ENCODE measurements at places on chromosomes 11 and 22.

- no peak for DNase-seq
Observed at GRCh38 chr11:130642994-130643393, 194.5 kb downstream of the ADAMTS15 start.

- DNase-seq: no peak
Observed at GRCh38 chr11:11280826-11281225, 72.2 kb downstream of the CSNK2A3 start.

- DNase-seq: no peak
Observed at GRCh38 chr11:124832571-124832970, 32.4 kb upstream of the MSANTD2 start.

GRCh38 chr22:19265779-19266178 lies 25.7 kb downstream of the CLTCL1 start:
- DNase-seq: no peak

DNA sequence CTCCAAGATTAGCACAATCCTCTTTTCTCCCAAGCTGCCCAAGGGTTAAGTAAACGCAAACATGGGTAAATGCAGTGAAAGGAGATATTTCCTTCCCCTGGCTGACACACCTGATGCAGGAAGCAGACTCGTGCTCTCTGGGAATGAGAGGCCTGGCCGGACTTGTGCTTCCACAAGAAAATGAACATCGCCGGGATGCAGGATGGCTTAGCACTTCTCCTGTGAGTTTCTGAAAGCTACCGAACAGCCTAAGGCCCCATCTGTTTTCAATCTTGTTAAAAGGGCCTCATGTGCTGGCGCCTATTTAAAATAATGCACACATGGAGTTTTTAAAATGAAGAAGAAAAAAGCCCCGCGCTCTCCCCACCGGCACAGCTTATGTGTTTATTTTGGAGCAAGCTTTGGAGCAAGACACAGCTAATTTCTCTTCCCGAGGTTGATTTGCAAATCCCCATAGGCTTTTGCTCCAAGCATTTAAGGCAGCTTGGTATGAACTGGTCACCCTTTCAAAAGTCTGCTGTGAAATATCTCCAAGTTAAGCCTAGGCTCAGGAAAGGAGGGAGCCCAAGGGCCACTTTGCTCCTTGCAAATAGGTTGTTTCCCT lies 100.9 kb downstream of the SYN3 start:
- DNase-seq: no peak

GRCh38 chr11:114064216-114064615 lies 4.7 kb downstream of the ZBTB16 start:
- DNase-seq: no peak

DNA sequence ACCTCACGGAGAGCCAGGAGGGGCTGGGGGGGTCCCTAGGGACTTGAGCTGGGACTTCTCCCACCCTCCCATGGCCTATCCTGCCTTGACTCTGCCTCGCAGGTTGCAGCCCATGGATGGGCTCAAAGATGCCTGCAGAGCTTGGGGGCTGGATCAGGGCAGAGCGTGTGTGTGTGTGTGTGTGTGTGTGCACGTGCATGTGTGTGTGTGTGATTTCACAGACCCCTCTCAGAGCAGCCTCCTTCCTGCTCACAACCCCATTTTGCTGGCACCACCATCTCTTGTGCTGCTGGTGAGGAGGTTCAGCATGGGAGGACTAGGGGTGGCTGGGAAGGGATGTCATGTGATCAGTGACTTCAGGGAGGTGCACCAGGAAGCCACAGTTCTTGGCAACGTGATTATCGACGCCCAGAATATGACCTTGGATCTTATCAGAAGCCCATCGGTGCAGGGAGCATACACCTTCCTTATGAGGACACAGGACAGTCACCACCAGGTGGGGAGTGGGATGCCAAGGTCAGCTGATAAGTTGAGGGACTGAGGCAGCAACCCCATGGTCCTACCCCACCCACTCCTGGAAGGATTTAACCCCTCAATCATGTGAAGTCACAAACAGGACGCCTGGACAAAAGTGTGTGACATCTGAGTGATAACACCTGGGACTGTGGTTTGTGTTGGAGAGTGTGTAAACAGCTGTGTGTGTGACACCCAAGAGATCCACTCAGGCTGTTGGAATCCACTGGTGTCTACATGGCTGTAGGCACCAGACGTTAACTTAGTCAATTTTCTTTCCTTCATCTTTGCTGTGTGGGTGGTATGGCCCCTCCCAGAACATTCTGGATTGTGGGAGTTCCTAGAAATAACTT lies 1.8 kb upstream of the NAALADL1 start:
- DNase-seq: no peak

DNA sequence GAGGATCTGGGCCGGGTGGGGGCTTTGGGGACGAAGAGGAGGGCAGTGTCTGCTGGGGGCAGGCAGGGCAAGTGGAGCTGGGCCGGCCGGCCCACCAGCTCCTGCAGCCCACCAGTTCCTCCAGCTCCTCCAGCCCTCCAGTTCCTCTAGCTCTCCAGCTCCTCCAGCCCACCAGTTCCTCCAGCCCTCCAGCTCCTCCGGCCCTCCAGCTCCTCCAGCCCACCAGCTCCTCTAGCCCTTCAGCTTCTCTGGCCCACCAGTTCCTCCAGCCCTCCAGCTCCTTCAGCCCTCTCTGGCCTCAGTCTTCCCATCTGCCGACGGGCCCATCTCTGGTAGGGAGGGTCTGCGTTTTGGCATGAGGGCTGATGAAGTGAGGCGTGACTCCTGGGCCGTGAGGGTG lies 9.2 kb upstream of the CCDC188 start:
- DNase-seq: no peak

- DNase-seq: no peak
Observed at GRCh38 chr11:69703768-69704507, at the start of gene FGF19. Gene FGF19 (minus strand): TSS chr11:69704022. CDS start chr11:69703876, 146 bp downstream.

GRCh38 chr11:60858731-60859464 lies 3.1 kb upstream of the PTGDR2 start:
- DNase-seq: no peak

DNA sequence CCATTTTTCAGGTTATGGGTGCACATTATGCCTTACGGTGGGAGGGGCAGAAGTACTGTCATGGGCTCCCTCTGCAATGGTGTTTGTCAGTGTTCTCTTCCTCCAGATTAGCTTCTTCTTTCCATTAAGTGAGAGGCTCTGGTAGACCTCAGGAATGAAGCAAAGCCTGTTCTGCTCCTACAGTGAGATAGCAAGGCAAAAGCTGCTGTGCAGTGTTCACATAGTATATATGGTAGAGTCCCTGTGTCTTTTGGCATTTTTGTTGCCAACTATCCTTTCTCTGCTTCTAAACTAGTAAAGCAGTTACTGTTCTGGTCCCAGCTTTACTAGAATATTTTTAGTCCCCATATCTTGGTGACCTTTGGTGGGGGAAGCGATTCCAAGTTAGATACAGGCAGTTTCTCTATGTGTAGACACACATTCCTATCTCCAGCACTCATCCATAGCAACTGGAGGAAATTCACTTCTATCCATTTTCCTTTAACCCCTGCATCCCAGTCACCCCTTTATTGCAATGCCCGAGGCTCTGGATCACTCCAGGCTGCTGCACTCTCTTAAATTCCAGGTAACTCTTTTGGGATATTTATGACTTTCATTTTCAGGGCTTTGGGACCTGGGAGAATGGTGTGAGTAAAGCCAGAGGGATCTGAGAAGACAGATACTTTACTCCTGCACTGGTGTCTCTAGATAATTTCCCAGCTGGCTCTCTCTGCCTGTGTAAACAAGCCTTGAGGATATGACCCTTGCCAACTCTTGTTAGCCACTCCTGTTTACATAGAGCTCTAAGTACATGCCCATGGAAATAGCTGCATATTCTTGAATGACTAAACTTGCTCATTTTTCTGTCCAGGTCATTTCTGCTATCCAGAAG lies 3.9 kb upstream of the TRIM34 start:
- DNase-seq: no peak

DNA sequence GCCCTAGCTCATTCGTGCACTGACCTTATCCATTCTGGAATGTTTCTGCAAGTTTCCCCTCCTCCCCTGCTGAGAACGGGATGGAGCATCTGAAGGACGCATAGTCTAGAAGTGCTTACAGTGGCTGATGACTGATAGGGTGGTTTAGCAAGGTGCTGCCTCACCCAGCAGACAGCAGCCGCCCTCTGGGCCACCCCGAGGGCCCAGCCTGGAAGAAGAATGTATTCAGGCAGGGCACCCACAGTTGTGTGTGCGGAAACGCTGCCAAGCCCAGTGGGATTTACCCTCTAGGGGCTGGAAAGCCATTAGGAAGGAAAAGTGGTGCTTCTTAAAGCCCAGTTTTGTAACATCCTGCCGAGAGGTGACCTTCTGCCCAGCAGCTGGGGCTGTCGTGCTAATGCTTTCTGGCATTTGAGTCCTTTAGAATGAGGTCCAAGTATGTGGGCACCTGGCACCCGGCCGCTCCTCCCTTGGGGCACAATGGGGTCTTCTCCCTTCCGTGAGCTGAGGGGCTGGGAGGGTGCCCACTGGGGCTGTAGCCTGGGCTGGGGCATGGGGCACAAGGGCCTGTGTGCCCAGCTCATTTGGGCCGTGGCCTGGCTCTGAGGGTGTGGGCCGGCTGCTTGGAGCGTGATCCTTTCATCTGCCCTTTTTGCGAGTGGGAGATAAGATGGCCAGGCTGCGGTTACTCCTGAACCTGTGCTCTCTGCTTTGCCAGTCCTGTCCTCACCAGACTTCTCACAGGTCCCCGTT lies 14.4 kb downstream of the FBLN1 start:
- no peak for DNase-seq

DNA sequence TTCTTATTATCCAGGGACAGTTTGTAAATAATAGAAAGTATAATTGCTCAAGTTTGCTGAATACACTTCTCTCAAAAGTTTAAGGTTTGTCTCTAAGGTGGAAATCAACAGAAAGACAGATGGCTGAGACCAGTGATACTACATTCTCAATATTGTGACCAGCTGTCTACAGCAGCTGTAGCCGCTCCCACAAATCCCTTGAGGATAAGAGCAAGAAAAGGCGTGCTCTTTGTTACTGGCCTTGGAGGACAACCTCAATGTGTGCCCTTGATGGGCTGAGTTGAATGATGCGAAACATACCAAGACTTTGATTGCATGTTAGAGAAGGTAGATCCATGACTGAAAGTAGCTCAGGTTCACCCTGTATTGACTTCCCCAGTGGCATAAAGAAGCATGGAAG lies 6.1 kb downstream of the OR6M1 start:
- no peak for DNase-seq

DNA sequence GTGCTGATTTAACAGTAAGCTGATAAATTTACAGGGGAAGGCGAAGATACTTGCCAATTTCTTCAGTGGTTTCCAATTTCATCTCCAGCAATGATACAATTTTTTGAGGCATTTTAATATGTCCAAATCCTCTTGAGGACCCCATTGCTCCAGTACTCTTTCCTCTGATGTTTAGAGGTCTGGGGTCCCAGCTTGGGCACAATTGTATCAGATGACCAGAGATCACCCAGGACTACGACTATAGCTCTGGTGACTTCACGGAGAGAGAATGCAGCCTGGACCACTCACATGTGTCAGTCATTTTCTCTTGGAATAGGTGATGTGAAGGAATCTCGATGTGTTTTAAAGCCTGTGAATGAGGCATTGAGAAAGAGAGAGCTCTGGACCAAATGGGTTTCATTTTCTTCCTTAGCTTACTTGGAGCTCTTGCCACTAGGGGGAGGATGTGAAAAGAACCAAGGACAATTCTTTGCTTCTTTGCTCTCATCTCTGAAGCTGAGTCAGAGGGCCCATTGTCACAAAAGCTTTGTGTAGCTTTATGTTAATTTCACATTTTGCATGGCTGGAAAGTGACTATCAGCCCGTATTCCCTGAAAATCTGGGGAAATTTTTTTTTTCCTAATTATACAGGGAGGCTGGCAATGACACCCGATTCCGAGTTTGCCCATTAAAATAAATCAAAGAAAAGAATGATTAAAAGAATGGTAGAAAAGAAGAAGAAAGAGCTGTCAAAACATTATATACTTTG lies 6.7 kb upstream of the CCDC90B start:
- DNase-seq: peak; percentile 70

GRCh38 chr11:35786188-35786587 lies 123.6 kb downstream of the TRIM44 start:
- DNase-seq: no peak

DNA sequence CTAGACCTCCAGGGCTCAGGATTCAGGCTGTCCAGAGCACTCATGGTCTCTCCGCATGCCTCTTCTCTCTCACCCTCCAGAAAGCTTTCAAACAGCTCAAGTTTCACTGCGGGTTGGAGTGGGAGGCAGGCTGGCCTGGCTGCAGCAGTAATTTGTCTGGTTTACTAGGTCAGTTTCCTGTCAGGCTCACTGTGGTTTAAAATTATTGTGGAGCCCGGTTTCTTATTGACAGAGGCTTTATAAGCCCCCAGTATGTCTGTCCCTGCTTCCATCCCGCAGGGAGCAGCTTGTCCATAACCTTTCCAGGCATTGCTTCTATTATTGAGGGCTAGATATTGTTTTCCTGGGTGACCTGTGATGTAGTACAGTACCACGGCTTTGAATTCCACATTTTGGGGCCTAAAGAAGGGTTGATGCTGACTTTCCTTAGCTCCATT lies 235.3 kb upstream of the SORL1-AS1 start:
- no peak for DNase-seq

- no peak for DNase-seq
Observed at GRCh38 chr11:113274713-113275582, 39.4 kb upstream of the TTC12 start.

GRCh38 chr11:10908215-10908951 lies 50.5 kb upstream of the ZBED5 start:
- no peak for DNase-seq
